Small intestine (tissue), 16 donors: ENCODE measurements at places on chromosomes 4 and X. TPM values are rescaled to one million over a fixed set of nuclear protein-coding genes. Genes with fewer than 3 reads are reported as not detected.

DNA sequence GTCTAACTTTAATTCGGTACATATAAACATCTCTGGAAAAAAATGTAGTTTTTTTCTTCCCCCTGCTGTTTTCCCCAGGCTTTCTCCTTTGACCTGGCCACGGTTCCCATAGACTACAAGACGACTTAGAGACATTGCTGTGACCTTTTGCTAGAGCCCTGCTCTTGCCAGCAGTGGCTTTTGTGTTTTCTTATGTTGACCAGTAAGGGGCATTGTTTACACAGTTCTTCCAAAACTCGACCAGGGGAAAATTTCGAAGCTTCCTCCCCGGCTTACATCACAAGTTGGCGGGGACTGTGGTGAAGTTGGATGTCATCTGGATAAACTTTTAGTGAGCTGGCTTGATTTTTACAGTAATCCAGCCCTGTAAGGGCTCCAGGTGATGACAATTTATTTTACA, 9.3 kb downstream of the CCDC160 start:
- no peaks in the 10 kb centered on the region for H3K36me3 ChIP-seq
- DNase-seq = no peak
- H3K27ac ChIP-seq = no peak overlapping the region
- H3K27me3 ChIP-seq = no peaks in the 10 kb centered on the region
- H3K4me1 ChIP-seq = no peaks in the 10 kb centered on the region
- no peak overlapping the region for H3K4me3 ChIP-seq

- H3K27me3 ChIP-seq = no peaks in the 10 kb centered on the region
- H3K36me3 ChIP-seq = no peaks in the 10 kb centered on the region
- H3K4me3 ChIP-seq = no peak overlapping the region
- no peaks in the 10 kb centered on the region for H3K4me1 ChIP-seq
- no peak overlapping the region for H3K27ac ChIP-seq
These were observed 49.7 kb upstream of the TMEM154 start for GRCh38 chr4:152729466-152729865.

DNA sequence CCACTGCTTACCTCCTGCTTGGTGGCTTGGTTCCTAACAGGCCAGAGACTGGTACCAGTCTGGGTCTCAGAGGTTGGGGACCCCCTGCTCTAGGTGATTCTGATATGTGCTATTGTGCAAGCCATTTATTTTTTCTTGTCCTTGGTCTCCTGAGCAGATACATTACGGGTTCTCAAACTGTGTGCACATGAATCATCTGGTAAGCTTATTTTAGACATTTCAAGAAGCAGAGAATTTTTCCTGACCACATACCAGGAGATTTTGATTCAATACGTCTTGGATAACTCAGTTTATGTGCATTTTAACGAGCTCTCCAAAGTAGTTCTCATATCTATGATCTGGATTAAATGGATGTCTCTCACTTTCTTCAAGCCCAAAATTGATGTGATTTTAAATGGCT, 77.2 kb downstream of the FHIP1A start:
- no peaks in the 10 kb centered on the region for H3K27me3 ChIP-seq
- peaks cover 5% of the 10 kb centered on the region for H3K36me3 ChIP-seq
- H3K27ac ChIP-seq = no peak overlapping the region
- DNase-seq = no peak

- H3K4me1 ChIP-seq = no peaks in the 10 kb centered on the region
- peaks cover 12% of the 10 kb centered on the region for H3K36me3 ChIP-seq
- no peak for DNase-seq
- no peak overlapping the region for H3K27ac ChIP-seq
These were observed 81.4 kb upstream of the STIM2 start for GRCh38 chr4:26779224-26779623.

Gene REELD1
- polyA plus RNA-seq = 0.07 TPM

Gene ALAS2
- 3.7 TPM for polyA plus RNA-seq

DNA sequence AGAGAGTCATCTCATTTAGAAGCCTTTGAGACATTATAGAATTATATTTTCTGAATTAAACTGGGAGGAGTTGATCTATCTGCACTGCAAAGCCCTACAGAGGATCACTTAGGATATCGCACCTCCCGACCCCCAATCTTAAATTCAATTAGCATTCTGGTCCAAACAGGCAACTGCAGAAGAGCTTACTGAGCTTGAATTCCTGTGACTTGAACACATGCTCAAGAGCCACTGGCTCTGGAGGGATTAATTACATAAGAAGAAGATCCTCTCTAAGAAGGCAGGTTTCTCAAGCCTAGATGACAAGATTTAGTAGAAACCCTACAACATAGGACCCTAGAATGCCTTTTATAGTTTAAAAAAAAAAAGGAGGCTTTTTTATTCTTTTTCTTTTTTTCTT, 548.9 kb downstream of the ARAP2 start:
- H3K4me3 ChIP-seq = no peak overlapping the region
- no peaks in the 10 kb centered on the region for H3K36me3 ChIP-seq
- H3K4me1 ChIP-seq = no peaks in the 10 kb centered on the region
- no peak for DNase-seq
- no peak overlapping the region for H3K27ac ChIP-seq

DNA sequence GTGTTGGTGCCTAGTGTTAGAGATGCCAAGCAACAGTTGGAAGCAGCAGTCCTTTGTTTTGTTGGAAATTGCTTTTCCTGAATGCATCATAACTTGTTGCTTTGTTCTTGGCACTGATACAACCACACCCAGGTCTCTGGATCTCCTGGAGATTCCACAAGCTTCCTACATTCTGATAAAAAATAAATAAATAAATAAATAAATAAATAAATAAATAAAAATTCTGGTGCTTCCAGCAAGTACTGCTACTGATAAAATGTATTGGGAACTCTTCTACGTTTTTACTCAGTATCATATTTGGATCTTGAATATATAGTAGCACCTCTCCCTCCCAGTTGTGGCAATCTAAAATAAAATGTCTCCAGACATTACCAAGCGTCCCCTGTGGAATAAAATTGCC, 62.7 kb upstream of the GRID2 start:
- no peaks in the 10 kb centered on the region for H3K36me3 ChIP-seq
- peaks cover 12% of the 10 kb centered on the region for H3K4me1 ChIP-seq
- no peak overlapping the region for H3K27ac ChIP-seq
- H3K4me3 ChIP-seq = no peak overlapping the region
- DNase-seq = no peak

- H3K27ac ChIP-seq = no peak overlapping the region
- no peak for DNase-seq
- no peak overlapping the region for H3K4me3 ChIP-seq
- H3K27me3 ChIP-seq = no peaks in the 10 kb centered on the region
- no peaks in the 10 kb centered on the region for H3K4me1 ChIP-seq
These were observed 408.5 kb downstream of the GLUD2 start for GRCh38 chrX:121455890-121456289.

DNA sequence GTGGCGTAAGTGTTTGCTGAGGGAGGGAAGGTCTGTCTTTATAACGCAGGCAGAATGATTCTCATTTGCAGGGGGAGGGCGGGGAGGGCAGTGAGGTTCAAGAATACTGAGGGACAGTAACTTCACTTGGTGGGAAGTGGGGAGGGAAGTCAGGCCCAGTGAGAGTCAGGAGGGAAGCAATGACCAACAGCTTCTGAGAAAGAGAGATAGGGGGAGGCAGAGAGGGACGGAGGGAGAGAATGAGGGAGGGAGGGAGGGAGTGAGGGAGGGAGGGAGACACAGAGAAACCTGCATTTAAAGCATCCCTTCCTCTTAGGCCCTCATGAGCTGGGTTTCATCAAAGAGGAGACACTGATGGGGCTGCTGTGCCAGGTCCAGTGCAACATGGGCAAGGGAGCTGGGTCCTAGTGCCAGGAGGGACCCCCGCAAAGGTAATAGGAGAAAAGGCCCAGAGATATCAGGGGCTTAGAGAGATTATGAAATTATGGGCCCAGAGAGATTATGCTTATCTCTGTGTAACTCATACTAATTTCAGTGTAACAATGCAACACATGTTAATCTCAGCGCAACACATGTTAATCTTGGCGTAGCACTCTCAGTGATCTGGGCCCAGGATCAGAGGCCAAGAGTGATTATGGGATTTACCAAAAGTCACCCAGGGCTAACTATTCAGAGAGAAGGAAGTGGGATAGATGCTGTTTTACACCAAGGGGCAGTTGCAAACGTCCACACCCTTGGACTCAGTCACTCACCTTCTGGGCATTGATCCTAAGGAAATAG, 112.1 kb downstream of the DRD5 start:
- H3K4me1 ChIP-seq = no peaks in the 10 kb centered on the region
- H3K27me3 ChIP-seq = no peaks in the 10 kb centered on the region
- H3K27ac ChIP-seq = no peak overlapping the region
- no peak overlapping the region for H3K4me3 ChIP-seq

GRCh38 chr4:75708218-75708691, 16.1 kb upstream of the USO1 start:
- H3K4me1 ChIP-seq = no peaks in the 10 kb centered on the region
- no peak overlapping the region for H3K4me3 ChIP-seq
- no peaks in the 10 kb centered on the region for H3K36me3 ChIP-seq
- peak; percentile 56 for DNase-seq

- no peak overlapping the region for H3K4me3 ChIP-seq
- H3K4me1 ChIP-seq = no peaks in the 10 kb centered on the region
- H3K36me3 ChIP-seq = peaks cover 3% of the 10 kb centered on the region
- H3K27me3 ChIP-seq = no peaks in the 10 kb centered on the region
- H3K27ac ChIP-seq = no peak overlapping the region
- no peak for DNase-seq
These were observed 39.0 kb downstream of the TBC1D19 start for GRCh38 chr4:26622913-26623312.

GRCh38 chr4:8504279-8505007, 63.9 kb downstream of the TRMT44 start:
- no peaks in the 10 kb centered on the region for H3K4me1 ChIP-seq
- H3K27me3 ChIP-seq = no peaks in the 10 kb centered on the region
- H3K36me3 ChIP-seq = no peaks in the 10 kb centered on the region
- H3K27ac ChIP-seq = no peak overlapping the region
- no peak overlapping the region for H3K4me3 ChIP-seq

Gene ZNF280C
- 1.1 TPM for polyA plus RNA-seq

Gene SYN1
- 3.0 TPM for polyA plus RNA-seq

Gene GIMD1
- 114 TPM for polyA plus RNA-seq

Gene ZNF157
- polyA plus RNA-seq = not detected

Gene SHOX
- polyA plus RNA-seq = not detected

DNA sequence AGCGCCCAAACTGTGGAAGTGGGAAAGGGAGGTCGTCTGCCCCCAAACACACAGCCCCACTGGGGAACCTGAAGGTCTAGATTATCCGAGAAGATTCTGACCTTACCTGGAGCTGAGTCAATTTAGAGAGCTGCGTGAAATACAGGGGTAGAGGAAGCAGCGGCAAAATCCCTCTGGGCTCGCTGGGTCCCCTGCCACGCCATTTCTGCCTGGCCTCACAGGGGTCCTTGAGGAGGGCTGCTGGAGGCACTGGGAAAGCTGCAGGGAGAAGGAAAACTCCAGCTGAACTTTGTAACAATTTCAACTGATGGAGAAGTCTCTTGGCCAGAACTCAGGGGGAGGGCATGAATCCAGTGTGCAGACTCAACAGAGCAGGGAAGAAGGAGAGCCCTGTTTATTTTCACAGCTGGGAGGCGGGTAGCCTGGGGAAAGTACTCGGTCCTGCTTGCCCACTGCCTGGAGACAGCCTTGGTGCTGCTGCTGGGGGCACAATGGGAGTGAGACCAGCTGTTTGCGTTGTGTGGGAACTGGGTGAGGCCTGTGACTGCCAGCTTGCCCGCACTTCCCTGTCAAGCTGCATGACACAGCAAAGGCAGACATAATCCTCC, 93.2 kb upstream of the MAPK10 start:
- H3K4me1 ChIP-seq = no peaks in the 10 kb centered on the region
- peak; percentile 6 for DNase-seq
- H3K27me3 ChIP-seq = no peaks in the 10 kb centered on the region
